ENCODE measurements at places on chromosomes 11 and 22. TPM values are rescaled to one million over a fixed set of nuclear protein-coding genes. Genes with fewer than 3 reads are reported as not detected.

GRCh38 chr22:25346859-25347751 lies 127.7 kb downstream of the CRYBB2 start:
- no peak for DNase-seq

DNA sequence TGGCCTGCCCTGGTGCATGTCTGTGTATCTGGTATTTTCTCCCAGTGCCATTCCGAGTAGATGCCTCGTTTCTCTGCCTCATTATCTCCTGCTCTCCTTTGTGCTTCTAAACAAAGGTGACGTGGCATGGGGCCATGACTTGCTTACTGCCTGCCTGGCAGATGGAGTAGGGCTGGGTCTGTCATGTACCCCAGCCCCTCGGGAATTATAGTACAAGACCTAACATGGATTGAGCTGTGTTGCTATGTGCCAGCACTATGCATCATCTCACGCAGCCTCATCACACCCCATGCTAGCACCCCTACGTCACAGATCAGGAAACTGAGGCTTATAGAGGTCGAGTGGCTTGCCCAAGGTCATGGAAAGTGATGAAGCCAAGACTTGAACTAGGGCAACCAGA lies 88.1 kb downstream of the GALNT18 start:
- no peak for DNase-seq

- no peak for DNase-seq
These were observed 31.4 kb downstream of the FEZ1 start for GRCh38 chr11:125464666-125465065.

GRCh38 chr22:43401661-43402060 lies 10.2 kb upstream of the MPPED1 start:
- DNase-seq: no peak

GRCh38 chr22:44450503-44450902 lies 47.5 kb downstream of the RTL6 start:
- DNase-seq: no peak

- no peak for DNase-seq
These were observed 806.7 kb downstream of the NTM start for GRCh38 chr11:132177106-132177505.

DNA sequence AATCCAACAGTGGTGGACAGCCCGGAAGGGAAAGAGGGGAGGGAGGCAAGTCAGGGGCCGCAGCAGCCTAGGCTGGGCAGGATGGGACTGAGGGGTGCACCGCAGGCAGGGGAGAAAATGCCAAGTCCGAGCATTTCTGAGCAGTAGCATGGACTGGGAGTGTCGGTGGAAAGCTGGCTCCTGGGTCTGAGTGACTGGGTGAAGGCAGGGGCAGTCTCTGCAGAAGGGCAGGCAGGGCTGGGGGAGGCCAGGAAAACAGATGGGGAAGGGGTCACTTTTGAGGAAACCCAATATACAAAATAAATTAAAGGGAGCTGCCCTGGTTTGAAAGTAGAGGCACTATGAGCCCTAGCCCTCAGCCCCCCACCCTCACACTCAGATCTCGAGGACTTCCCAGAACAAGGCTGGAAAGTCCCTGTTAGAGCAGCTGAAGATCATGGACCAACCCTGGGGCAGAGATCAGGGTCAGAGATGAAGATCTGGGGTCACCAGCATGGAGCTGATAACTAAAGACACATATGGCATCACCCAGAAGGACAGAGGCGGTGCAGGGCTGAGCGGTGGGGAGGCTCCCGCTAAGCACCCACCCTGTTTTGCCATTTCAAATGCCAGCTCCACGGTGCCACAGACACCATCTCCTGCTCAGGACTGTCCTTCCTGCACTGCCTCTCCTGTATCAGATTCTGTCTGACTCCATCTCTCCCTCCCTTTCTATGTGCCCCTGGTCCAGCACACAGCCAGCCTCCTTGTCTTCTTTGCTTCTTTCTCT lies 32.4 kb upstream of the ETS1 start:
- no peak for DNase-seq

DNA sequence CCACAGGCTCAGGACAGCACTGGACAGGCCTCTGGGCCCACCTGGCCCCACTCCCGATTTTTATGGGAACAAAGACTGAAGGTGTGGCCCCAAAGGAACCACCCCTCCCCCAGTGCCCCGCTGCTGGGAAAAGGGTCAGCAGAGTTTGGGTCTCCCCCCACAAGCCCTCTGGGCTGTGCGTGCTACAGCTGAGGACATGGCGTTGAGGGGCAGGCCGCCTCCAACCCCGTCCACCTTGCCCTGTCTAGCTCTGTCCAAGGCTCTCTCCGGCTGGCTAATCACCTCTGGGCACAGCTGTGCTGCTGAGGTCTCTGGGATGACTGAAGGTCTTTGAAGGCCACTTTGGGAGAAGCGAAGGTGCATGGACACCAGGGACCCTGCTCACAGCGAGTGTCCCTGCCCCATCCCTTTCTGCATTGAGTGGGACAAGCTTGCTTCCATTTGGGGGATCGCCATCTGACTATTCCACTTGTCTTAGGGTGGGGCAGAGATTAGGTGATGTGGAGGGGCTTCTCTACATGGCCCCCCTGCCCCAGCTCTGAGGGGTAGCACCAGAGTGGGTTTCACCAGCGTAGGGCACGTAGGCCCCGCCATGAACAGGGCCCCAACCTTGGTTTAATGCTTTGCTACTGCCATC lies 6.5 kb downstream of the ASCL2 start:
- no peak for DNase-seq

- DNase-seq: no peak
These were observed 66.5 kb downstream of the SLC35F2 start for GRCh38 chr11:107792049-107792443.

- DNase-seq: no peak
These were observed 68.3 kb upstream of the POU2AF2 start for GRCh38 chr11:111177037-111177871.

GRCh38 chr22:47051441-47052071 lies 289.1 kb downstream of the TBC1D22A start:
- no peak for DNase-seq

DNA sequence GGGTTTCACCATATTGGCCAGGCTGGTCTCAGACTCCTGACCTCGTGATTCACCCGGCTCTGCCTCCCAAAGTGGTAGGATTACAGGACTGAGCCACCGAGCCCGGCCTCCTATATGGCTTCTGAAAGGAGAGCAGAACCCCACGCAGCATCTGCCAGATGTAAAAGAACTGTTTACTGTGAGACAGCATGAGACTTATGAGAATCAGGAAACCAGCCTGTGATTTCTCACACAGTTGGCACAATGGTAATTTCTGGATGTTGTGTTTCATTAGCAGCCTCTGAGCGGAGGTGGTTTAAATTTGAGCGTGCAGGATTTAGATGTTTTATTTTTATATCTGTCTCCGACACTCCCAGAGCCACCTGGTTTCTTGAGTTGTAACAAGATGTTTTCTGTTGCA lies 33.8 kb downstream of the CEP164 start:
- DNase-seq: no peak

- no peak for DNase-seq
These were observed 5.4 kb downstream of the FDX1 start for GRCh38 chr11:110434952-110435779.

DNA sequence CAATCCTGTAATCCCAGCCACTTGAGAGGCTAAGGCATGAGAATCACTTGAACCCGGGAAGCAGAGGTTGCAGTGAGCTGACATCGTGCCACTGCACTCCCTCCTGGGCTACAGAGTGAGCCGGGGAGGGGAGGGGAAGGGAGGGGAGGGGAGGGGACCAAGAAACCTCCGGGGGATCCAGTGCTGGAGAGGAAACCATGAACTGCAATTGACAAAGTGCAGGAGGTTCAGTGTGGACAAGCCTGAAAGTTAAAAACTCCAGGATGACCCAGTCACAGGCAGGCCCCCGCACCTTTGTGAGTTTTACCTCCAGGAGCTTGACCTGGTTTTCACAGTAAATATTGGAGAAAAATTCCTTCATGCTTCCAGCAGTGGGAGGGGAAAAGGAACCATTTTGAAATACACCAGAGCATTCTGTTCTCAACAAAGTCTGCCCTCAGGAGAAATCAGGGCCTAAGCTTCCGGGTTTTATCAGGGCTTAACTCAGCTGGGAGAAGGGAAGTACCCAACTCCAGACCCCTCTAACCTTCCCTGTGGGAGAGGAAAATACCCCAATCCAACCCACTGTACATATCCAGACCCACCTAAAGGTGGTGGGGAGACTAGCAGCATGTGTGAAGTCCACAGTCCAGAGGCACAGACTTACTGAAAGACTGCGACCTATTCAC lies 15.5 kb upstream of the ZFTA start:
- no peak for DNase-seq

DNA sequence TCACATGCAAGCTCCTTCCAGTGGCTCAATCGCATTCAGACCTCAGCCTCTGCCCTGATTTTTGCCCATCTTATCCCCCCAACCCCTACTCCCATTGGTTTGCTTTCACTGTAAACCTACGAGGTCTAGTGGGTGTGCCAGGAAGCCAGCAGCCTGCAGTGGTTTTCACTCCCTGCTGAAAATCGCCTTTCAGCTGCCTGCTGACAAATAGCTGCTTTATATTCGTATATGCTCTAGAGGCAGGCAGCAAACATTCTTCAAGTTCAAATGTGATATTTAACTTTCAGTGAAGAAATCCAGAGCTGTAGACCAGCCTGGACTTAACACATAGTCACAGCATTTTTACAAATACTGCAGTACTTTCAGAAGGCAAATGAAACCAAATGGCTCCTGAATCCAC lies 92.8 kb upstream of the APOA1 start:
- DNase-seq: peak; percentile 56

DNA sequence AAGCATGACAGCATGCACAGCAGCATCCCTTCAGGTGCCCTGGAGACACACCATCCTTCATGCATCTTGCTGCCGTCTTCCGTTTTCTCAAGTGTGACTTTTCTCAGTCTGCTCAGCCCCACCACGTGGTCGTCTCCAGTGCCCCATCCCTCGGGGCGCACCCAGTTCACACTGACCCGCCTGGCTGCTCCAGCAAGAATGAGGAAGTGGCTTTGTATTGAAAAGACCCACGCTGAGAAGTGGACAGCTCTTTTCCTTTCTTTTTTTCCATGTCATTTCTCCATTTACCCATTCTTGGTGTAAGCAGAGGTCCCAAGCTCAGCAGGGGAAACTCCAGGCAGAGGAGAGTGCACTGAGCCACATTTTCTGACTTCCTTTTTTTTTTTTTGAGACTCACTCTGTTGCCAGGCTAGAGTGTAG lies 14.5 kb downstream of the SERPINH1 start:
- peak; percentile 85 for DNase-seq

DNA sequence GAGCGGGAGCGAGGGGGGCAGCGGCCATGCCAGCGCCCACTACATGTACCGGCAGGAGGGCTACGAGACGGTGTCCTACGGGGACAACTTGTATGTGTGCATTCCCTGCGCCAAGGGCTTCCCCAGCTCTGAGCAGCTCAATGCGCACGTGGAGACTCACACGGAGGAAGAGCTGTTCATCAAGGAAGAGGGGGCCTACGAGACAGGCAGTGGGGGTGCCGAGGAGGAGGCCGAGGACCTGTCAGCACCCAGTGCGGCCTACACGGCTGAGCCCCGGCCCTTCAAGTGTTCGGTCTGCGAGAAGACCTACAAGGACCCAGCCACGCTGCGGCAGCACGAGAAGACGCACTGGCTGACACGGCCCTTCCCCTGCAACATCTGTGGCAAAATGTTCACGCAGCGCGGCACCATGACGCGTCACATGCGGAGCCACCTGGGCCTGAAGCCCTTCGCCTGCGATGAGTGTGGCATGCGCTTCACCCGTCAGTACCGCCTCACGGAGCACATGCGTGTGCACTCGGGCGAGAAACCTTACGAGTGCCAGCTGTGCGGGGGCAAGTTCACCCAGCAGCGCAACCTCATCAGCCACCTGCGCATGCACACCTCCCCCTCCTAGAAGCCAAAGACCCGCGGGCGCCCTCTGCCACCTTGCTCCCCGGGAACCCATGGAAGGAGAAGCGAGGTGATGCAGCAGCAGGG lies 20.9 kb upstream of the TMEM191C start:
- peak; percentile 44 for DNase-seq

GRCh38 chr11:86978756-86979608 lies 23.8 kb upstream of the FZD4 start:
- DNase-seq: no peak

DNA sequence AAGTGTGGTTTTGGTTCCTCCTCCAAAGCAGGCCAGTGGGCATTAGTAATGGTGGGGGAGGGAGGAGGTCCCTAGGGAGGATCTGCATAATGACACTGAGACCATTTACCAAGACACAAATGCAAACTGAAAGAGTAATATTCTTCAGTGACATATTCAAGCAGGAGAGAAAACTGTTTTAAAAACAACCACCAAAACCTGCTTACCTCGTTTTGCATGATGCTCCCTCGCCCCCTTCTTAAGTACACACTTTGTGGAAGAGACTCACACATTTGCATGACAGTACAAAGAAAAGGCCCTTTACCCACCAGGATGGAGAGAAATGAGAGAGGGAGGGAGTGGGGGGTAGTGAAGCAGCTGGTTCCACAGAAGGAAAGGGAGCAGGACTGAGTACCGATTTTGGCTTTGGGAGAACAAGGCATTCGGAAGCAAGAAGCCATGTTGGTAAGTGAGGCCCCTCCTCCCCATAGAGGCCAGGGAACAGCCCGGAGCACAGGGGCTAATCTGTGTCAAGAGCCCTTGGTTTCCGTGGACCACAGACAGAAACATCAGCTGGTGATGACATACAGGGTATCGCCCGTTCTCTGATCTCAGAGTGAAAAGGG lies 13.0 kb upstream of the OPCML start:
- no peak for DNase-seq

DNA sequence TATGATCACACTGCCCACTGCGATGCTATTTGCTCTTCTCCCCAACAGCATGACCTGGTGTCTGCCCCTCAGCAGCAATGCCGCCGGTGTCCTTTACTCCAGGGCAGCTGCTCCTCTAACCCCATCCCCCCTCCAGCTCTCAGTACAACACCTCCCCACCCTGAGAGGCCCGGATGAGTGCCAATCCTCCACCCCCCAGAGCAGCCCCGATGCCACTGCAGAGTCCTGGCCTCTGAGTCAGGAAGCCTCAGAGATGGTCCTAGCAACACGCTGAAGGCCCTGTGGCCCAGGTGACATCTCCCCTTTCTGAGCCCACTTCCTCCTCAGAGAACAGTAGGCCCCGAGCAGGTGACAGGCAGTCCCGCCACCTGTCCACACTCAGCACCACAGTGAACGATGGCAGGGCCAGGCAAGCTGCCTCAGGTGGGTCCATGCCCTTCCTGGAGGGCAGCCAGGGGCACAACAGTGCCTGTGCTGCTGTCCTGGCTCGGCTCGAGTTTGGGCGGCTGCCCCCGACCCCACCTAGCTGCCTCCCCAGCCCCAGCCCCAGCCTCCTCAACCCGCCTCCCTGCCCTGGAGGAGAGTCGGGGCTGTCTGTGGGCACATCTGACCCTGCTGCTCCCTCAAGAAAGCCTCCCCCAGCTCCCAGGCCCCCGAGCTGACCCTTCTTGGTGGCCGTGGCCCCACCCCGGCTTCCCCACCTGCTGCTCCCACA lies 3.9 kb upstream of the NDUFS8 start:
- no peak for DNase-seq

The CCDC87 gene
- 0.53 TPM for total RNA-seq

The PKP3 gene
- 0.86 TPM for total RNA-seq

The NPTXR gene
- total RNA-seq: 23.8 TPM

The HBG2 gene
- not detected for total RNA-seq

The GPHA2 gene
- total RNA-seq: not detected

The PRDM11 gene
- total RNA-seq: 28.7 TPM

The ADAMTS15 gene
- total RNA-seq: 30.0 TPM

Data from right cardiac atrium (tissue), 5 donors.